ENCODE measurements at places on chromosomes 13 and 19.
A peak's percentile ranks its signal among the peaks of the same experiment; 100 is the strongest.

GRCh38 chr19:6767081-6767356 lies 216 bp downstream of the SH2D3A start:
- H3K27ac ChIP-seq, result no peak overlapping the region
- H3K27me3 ChIP-seq, result peaks cover 10% of the 10 kb centered on the region
- no peak for DNase-seq
- peaks cover 2% of the 10 kb centered on the region for H3K4me1 ChIP-seq

GRCh38 chr13:73704587-73704986 lies 429.6 kb downstream of the KLF12 start:
- H3K4me3 ChIP-seq, result no peak overlapping the region
- H3K27me3 ChIP-seq, result no peaks in the 10 kb centered on the region
- H3K4me1 ChIP-seq, result no peaks in the 10 kb centered on the region
- DNase-seq, result no peak
- H3K27ac ChIP-seq, result no peak overlapping the region
- H3K36me3 ChIP-seq, result peaks cover 5% of the 10 kb centered on the region

- no peak overlapping the region for H3K27ac ChIP-seq
- no peaks in the 10 kb centered on the region for H3K4me1 ChIP-seq
- no peaks in the 10 kb centered on the region for H3K36me3 ChIP-seq
- no peak overlapping the region for H3K4me3 ChIP-seq
- DNase-seq, result peak; percentile 65
Measured at GRCh38 chr13:48804821-48805601, 151.3 kb downstream of the CYSLTR2 start.

DNA sequence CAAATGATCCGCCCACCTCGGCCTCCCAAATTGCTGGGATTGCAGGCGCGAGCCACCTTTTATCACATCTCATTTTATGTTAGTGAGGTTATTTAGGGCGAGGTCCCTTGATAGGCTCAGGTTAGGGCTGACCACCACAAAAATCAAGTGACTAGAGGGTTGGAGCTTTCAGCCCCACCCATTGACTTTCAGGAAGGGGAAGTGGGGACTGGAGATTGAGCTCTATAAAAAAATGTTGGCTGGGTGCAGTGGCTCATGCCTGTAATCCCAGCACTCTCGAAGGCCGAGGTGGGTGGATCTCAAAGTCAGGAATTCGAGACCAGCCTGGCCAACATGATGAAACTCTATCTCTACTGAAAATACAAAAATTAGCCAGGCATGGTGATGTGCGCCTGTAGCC lies 20.1 kb downstream of the FPR3 start:
- no peaks in the 10 kb centered on the region for H3K4me1 ChIP-seq
- no peak for DNase-seq
- H3K27me3 ChIP-seq, result no peaks in the 10 kb centered on the region
- H3K4me3 ChIP-seq, result no peak overlapping the region
- H3K27ac ChIP-seq, result no peak overlapping the region
- no peaks in the 10 kb centered on the region for H3K36me3 ChIP-seq

DNA sequence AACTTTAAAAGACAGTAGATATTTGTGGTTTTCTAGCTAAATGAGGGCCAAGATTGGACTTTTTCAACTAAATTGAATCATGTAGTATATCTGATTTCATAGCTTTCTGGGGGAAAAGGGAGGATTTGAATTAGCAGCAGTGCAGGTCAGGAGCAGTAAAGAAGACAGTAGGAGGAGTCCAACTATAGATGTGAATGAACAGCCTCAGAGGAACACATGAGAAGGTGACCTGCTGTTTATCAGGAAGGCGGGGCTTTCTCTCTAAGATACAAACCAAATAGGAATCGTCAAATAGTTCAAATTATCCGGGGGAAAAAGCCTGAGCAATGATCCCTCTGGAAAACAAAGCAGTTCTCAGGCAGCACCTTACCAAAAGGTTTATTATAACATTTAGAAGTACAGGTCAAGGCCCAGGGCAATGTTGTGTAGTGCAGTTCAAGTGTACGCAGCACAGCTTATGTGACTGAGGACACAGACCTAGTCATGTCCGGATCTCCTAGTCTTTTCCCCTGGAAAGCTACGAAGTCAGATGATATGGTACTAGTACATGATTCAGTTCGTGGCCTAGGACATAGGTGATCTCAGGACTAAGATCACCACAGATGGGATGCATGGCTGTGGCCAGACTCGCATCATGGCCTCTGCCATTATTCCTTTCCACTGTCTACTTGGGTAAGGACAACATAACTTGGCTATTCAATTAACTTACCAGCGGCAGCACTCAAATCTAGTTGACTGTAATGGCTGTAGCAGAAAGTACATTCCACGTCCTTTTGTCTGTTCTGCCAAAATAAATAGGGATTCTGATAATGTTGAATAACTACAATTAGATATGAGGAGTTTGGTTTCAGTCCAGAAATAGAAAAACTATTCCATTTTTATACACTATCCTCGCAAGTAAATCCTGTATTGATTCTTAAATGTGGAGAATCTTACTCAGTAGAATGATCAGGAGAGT lies 40.3 kb downstream of the MPHOSPH8 start:
- no peaks in the 10 kb centered on the region for H3K27me3 ChIP-seq
- DNase-seq, result no peak
- peaks cover 48% of the 10 kb centered on the region for H3K36me3 ChIP-seq
- no peak overlapping the region for H3K4me3 ChIP-seq
- no peak overlapping the region for H3K27ac ChIP-seq
- H3K4me1 ChIP-seq, result peaks cover 4% of the 10 kb centered on the region

GRCh38 chr19:2678044-2678671 lies 24.3 kb downstream of the GNG7 start:
- no peak overlapping the region for H3K4me3 ChIP-seq
- peaks cover 22% of the 10 kb centered on the region for H3K27me3 ChIP-seq
- no peaks in the 10 kb centered on the region for H3K4me1 ChIP-seq
- no peak overlapping the region for H3K27ac ChIP-seq

- no peaks in the 10 kb centered on the region for H3K4me1 ChIP-seq
- no peaks in the 10 kb centered on the region for H3K36me3 ChIP-seq
- H3K4me3 ChIP-seq, result no peak overlapping the region
- H3K27ac ChIP-seq, result no peak overlapping the region
Measured at GRCh38 chr19:20558011-20558410, 7.6 kb downstream of the ZNF737 start.

- no peak overlapping the region for H3K4me3 ChIP-seq
- no peaks in the 10 kb centered on the region for H3K36me3 ChIP-seq
- H3K27ac ChIP-seq, result peak overlapping the region; percentile 60
- peaks cover 20% of the 10 kb centered on the region for H3K4me1 ChIP-seq
Measured at GRCh38 chr19:28009696-28010095, 1203.3 kb downstream of the UQCRFS1 start.

DNA sequence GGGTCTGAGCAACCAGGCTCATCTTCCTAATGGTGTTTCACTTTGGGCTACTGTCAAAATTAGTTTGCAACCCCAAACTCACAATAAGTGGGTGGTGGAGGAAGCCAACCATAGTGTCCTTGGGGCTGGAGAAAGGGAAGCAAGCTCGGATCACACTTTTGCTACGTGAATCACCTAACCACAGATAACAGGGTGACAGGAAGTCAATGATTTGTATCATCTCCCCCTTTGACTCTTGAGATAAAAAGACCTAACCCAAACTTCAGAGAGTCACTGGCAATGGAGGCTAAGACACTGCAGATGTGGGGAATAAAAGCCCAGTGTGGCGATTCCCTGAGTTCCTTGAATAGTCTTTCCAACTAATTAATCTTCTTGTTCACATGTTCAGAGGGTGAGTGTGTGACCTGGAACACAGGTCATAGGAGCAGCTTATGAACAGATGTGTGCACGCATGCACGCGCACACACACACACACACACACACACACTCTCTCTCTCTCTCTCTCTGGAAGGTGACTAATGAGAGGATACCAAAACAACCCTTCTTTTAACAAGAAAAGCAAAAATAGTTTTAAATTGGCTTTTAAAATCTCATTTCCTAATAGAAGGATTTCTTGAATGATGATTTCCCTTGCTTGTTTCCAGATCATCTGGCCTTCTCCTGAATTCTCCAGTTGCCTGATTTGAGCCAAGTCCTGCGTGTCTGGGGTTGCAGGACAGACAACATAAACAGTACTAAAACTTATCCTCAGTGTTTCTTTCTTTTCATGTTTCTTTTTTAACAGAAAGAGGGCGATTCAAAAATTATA lies 21.2 kb upstream of the DOCK9 start:
- H3K36me3 ChIP-seq, result no peaks in the 10 kb centered on the region
- peaks cover 12% of the 10 kb centered on the region for H3K4me1 ChIP-seq
- H3K4me3 ChIP-seq, result no peak overlapping the region
- DNase-seq, result peak; percentile 44

DNA sequence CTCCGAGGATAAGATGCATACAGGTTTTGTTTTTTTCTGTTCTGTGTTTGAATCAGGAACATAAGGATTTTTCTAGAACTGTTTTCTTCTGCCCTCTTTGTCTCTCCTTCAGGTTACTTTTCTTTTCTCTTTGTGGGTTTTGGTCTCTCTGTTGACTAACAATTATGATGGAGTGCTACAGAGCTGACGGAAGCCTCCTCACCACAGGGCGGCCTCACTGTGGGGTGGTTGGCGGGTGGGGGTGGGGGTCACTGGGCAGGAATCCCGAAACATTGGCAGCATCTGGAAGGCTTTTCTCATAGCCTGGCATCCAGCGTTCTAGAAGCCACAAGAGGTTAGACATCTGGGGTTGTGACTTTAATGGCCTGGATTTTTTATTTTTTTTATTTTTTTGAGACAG lies 12.0 kb upstream of the MATK start:
- no peak for DNase-seq
- no peak overlapping the region for H3K27ac ChIP-seq
- H3K36me3 ChIP-seq, result no peaks in the 10 kb centered on the region

GRCh38 chr19:35474104-35474503 lies 16.2 kb downstream of the KRTDAP start:
- no peak overlapping the region for H3K27ac ChIP-seq
- no peaks in the 10 kb centered on the region for H3K27me3 ChIP-seq
- H3K36me3 ChIP-seq, result no peaks in the 10 kb centered on the region
- H3K4me3 ChIP-seq, result no peak overlapping the region
- no peak for DNase-seq
- H3K4me1 ChIP-seq, result no peaks in the 10 kb centered on the region

- no peaks in the 10 kb centered on the region for H3K27me3 ChIP-seq
Measured at GRCh38 chr13:93355094-93355493, 128.5 kb downstream of the GPC6 start.

GRCh38 chr13:79194272-79194671 lies 211.8 kb downstream of the RBM26 start:
- no peaks in the 10 kb centered on the region for H3K4me1 ChIP-seq
- H3K36me3 ChIP-seq, result no peaks in the 10 kb centered on the region
- DNase-seq, result no peak
- no peaks in the 10 kb centered on the region for H3K27me3 ChIP-seq

Data from astrocyte (in vitro differentiated cells and primary cell).